ENCODE measurements at places on chromosomes 2 and 18.

DNA sequence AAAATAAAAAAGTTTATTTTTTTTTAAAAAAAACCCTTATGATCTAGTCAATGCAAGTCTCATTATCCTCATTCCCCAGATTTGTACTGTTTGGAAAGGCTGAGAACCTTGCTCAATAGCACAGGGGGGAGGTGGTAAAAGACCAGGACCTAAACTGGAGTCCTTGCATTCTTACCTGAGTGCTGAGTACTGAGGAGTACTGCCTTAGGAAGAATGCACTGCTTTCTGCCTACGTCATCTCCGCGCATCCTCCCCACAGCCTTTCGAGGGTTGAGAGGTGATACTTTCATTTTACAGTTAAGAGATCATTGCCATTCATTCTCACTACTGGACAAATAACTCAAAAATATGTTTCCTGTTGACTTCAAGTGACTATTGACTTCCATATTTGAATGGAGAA, 73.8 kb downstream of the MAP3K20 start:
- DNase-seq = peak; percentile 41

DNA sequence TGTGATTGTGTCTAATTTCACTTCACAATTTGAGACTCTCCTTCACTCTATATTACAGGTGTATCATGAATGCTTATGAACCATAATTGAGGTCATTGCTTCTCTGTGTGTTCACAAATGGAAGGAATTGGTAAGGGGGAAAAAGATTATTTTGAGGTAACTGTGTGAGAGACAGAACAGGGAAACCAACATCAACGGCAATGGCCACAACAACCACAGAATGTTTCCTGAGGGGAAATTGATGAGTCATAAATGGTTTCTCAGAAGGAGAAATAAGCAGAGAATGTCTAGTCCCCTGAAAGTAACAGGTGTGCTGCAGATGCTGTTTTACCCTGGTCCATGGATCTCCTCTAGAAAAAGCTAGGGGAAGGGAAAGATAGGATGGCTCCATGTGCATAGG, 361.2 kb upstream of the GALNT5 start:
- DNase-seq = no peak

GRCh38 chr2:24652265-24653182, 140.7 kb downstream of the PTRHD1 start:
- DNase-seq = no peak

DNA sequence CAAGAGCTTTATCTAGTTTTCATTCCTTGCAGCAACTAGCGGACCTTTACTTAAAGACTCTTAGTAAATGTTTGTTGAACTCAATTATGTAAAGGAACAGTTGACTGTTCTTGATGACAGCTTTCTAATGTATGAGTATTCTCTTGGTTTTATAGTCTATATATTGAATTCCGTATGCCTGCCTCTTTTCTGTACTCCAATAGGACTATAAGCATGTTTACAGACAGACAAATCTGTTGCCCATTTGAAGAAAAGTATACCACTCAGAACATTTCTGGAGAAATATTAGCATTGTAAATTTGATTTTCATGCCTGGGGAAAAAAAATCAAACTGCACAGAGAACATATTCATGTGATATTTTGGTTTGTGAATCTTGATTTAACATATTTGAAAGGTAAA, 109.5 kb downstream of the LRRTM1 start:
- no peak for DNase-seq

GRCh38 chr2:96701636-96702035, 38.2 kb downstream of the LMAN2L start:
- no peak for DNase-seq

DNA sequence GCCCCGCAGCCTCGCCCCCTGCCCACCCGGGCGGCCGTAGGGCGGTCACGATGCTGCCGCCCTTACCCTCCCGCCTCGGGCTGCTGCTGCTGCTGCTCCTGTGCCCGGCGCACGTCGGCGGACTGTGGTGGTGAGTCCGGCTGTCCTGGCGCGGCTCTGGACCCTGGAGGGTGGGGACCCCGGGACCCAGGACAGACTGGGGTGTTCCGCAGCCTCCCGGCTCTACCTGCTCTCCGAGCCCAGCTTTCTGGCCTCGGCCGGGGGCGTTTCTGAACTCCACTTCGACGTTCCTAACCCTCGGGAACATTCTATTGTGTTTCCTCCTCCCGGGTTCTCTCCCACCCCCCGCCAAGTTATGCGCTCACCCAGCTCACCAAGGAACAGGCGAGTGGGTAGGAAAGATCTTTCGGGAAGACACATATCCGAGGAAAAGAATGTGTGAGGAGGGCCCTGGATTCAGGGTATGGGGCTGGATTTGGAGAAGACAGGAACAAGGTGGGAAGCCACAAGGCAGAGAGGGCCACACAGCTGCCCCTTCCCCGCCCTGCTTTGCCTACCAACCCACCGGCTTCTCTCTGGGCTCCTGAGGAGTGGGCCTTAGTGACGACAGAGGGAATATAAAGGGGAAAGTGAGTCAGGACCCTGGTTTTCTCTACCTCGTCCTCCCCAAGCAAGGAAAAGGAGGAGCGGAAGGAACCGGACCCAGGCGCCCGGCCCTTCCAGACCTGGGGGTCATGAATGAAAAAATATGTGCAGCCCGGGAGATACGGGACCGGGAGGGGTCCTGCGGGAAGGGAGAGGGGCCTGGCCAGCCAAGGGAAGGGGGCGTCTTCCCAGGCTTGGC, 605 bp downstream of the WNT6 start:
- DNase-seq = no peak

GRCh38 chr2:3426615-3427014, 47.1 kb downstream of the TRAPPC12 start:
- DNase-seq = no peak

- DNase-seq = no peak
Observed at GRCh38 chr2:66577321-66578053, 142.6 kb downstream of the MEIS1 start.

- DNase-seq = no peak
Observed at GRCh38 chr2:82256983-82257632, 1952.6 kb upstream of the LRRTM1 start.

GRCh38 chr2:17232776-17233556, 285.3 kb downstream of the RAD51AP2 start:
- no peak for DNase-seq

DNA sequence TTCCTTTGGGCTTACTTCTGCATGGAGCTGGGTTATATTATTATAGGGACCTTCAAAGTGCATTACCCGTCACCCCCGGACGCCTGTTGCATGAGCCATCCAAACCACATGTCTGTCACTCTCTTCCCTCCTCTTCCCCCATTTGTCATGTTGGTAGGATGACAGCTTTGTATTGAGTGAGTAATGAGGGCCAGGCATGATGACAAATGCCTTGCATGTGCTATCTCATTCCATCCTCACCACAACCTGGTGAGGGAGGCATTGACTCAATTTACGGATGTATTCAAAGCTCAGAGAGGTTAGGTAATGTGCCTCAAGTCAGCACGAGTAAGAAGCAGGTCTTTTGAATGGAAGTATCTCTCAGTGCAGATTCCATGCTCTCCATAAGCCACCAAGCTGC, 510.5 kb upstream of the TNP1 start:
- DNase-seq = peak; percentile 6

- no peak for DNase-seq
Observed at GRCh38 chr2:37390777-37391176, 46.3 kb downstream of the QPCT start.

DNA sequence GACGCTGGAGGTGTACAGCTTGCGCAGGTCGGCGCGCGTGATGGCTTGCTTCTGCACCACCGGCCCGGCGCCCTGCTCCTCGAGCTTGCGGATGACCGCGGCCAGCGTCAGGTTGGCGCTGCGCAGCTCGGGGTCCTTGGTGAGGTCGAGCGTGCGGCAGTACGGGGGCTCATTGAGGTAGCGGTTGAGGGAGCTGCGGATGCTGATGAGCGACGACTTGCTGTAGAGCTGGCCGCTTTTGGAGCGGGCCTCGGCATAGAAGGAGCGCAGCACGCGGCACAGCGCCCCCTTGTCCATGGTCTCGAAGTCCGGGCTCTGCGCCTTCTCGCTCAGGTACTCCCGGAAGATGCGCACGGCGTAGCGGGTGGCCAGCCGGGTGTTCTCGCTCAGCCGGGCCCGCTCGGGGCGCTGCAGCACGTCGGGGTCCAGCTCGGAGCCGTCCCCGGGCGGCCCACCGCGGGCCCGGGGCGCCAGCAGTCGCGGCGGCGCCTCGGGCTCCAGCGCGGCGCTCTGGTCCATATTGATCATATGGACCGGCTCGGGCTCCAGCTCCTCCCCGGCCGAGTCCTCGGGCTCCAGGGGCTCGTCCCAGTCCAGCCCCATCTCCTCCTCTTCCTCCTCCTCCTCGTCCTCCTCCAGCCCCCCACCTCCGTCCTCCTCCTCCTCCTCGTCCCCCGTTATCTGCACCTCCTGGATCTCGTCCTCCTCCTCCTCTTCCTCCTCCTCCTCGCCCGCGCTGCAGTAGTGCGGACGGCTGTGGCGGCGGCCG, 523 bp downstream of the KCTD1 start:
- DNase-seq = peak; percentile 59

DNA sequence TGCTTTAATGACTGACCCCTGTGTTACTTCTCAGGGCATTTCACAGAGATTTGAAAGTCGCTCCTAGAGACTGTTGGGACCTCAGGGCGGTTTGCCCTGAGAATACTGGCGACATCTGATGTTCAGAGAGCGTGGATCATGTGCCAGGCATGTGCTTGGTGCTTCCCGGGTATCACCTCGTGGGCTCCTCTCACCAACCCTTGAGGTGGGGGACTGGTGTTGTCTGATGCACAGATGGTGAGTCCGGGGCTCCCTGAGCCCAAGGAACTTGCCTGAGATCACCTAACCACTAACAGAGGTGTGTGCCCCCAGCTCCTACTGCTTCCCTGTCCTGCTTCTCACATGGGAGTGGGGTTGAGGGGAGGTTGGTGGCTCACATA, 16.2 kb downstream of the ATOH8 start:
- DNase-seq = no peak

DNA sequence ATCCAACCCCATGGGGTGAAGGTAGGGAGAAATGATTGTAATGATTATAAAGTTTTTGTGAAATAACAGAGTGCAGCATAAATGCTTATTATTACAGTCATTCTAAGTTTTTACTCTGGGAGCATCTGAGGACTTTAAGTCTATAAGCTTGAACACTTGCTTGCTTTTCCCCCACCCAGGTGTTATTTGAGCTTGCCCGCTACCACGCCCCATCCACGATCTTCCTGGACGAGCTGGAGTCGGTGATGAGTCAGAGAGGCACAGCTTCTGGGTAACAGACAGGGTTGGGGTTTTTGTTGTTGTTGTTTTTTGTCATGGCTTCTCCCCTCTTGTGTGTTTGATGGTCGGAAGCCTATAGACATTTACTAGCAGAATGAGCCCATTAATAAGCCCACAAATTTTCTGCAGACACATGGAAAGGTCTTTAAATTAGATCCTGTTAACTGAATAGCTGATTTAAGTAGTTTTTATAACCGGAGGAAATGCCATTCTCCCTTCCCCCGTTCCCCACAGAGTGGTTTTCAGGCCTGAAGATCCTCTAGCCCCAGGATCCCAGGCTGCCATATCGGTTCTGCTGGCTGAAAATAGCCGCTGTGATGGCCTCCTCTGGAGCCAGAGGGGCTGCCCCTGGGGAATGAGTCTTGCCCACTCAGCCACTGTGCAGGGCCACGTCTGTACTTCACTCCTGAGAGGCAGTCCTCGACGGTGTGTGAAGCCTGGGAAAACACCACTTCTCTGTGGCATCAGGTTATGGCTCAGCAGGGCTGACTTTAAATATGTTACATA, 39.9 kb upstream of the ELOA2 start:
- no peak for DNase-seq

DNA sequence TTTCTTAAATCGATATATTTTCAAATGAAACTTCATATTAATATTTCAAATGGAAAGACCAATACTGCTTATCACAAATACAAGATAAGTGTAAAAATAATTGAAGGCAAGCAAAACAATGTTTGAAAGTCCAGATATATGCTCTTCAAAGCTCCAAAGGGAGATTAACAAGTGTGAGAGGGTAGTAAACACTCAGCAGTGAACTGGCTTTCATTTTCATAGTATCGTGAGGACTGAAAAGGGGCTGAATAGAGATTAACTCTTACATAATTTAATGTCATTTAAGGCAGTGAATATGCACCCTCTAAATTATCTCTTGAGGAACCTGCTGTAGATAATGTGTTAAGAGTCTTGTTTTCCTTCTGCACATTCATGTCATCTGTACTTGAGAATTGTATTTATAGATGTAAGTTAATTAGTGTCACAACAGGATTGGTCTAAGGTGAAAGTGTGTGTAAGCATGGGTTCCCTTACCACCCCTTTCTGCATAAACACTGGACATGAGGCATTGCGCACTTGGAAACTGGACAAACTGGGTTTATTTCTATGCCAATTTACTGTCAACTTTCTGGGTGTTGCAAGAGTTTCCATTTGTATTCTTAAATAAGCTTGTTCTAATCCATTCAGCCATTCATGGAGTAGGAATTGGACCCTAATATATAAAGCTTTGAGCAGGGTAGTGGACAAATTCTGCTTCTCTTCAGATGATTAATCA, 76.7 kb upstream of the SESTD1 start:
- no peak for DNase-seq

DNA sequence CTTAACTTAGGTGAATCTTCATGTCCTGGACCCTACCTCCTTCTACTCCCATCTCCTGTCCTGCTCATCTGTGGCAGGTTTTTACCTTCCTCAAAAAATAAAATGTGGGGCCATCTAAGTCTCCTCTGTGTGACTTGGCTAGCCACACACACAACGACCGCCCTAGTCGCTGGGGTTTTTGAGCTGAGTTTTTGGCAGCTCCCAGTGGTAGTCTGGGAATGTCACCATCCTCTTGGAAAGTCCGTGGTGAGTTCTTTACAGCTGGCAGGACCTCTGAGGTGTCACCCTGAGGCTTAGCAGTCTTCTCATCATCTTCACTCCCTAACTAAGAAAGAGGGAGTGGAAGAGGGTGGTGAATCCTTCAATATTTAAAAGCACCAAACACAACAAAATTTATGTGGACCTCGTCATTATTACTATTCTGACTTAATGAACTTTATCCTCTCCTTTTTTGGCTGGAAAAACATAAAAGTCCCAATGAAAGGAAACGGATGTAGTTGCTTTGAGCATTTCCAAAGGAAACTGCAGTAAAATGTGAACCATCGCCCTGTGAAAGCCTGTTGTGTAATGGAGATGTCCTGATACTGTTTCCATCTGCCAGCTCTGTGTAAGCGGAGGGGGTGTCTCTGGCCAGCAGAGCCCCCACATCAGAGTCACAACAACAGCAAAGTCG, 78.6 kb downstream of the VAPA start:
- no peak for DNase-seq

DNA sequence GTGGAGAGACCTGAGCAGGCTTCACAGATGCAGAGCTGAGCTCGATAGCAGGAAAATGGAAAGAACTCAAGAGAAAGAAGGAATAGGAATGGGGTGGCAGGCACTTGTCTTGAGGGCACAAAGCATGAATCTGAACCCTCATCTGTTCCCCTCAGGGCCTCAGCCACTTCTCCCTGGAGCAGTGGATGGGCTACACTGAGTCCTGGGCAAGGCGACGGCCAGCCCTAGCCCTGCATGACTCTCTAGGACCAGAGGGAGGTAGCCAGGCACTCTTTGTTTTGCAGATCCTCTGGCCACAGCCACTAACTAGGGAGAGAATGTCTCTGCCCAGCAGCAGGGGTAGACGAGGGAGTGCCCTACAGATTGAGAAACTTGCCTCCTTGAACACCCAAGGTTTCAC, 3.4 kb upstream of the TEX51 start:
- no peak for DNase-seq

Measured in activated T-cell treated with anti-CD3 and anti-CD28 coated beads for 48 hours (primary cell).